Activated CD4-positive, alpha-beta T cell treated with anti-CD3 and anti-CD28 coated beads, Interleukin-2, Interleukin-6, amounts not matched to agents 100 ng/mL and 50 ng/mL, durations not matched to agents 16 hours and 8 hours (primary cell): ENCODE measurements at places on chromosomes 1 and 21.

- DNase-seq = no peak
Measured at GRCh38 chr21:33747420-33747819, 105.1 kb downstream of the ITSN1 start.

- DNase-seq = no peak
Measured at GRCh38 chr1:77830946-77831345, 51.5 kb downstream of the MIGA1 start.

- no peak for DNase-seq
Measured at GRCh38 chr1:30780409-30780808, 22.8 kb upstream of the LAPTM5 start.

DNA sequence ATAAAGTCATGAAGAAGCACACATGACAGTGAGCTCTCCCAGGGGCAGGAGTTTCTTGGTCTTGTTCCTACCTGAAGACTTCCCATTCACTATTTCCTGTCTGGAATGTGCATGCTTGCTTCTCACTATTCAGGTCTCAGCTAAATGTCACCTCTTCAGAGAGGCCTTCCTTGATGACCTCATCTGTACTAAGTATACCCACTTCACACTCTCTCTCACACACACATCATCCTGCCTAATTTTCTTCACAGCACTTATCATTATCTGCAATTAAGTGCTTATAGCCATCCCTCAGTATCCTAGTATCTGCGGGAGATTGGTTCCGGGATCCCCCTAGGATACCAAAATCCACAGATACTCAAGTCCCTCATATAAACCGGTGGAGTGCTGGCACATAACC lies 146.4 kb upstream of the IVNS1ABP start:
- DNase-seq = no peak

DNA sequence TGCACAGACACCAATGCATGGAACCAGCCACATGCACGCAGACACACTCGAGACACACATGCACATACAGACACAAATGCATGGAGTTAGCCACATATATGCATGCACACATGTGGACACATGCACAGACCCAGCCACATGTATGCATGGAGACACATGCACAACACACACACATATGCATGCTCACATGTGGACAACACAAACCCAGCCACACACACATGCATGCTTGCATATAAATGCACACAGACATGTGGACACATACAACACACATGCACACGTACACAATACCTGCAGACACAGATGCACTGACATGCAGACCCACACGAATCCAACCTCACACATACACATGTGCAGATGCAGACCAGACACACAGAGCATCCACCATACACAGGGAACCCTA lies 31.1 kb downstream of the WNT9A start:
- no peak for DNase-seq

- peak; percentile 35 for DNase-seq
Measured at GRCh38 chr1:27609618-27610240, 5.8 kb upstream of the AHDC1 start.

- no peak for DNase-seq
Measured at GRCh38 chr1:208065862-208066261, 154.9 kb upstream of the CD34 start.

DNA sequence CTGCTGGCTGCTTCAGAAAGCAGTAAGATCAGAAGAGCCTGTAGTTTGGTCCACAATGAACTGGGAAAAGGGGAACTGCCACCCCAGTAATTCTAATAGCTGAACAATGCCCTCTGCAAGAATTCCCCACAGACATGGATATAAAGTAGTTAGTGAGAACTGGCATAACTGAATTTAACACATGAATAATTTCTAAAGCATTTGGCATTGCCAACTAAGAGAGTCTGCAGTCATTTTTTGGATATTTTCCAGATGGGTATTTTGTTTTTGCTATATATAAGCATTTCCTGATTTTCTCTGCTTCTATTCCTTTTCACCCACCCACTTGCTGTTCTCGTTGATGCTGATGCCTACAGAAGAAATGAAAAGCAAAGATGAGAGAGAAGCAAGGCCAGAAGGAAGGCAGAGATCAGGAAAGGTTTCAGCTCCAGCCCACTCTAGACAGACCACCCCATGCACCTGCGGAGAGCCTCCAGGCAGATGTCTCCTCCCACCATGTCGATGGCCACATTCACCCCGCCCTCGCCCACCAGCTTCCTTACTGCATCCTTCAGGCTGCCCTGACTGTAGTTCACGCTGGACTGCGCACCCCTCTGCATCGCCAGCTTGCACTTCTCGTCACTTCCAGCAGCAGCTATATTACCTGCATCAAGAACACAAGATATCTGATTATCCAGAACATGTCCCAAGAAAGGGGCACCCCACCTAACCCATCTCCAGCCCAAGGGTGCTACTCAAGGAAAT lies 55.9 kb upstream of the SEC16B start:
- DNase-seq = no peak
